Activated naive CD4-positive, alpha-beta T cell treated with Interleukin-2 at 50 U/mL for 16 hours (primary cell): ENCODE measurements at places on chromosomes 7 and 10.

DNA sequence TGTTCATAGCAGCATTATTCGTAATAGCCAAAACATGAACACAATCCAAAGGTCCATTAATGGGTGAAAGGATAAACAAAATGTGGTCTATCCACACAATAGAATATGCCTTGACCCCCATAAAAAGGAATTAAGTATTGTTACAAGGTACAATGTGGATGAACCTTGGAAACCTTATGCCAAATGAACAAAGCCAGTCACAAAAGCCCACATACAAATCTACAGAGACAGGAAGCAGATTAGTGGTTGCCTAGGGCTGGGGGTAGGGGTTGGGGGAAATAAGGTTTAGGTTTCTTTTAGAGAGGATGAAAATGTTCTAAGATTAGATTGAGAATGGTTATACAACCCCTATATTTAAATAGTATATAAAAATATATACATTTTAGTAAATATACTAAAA lies 34.8 kb downstream of the PIP4K2A start:
- no peak for DNase-seq

- DNase-seq, result no peak
These were observed 275.1 kb upstream of the NRP1 start for GRCh38 chr10:33609546-33609945.

DNA sequence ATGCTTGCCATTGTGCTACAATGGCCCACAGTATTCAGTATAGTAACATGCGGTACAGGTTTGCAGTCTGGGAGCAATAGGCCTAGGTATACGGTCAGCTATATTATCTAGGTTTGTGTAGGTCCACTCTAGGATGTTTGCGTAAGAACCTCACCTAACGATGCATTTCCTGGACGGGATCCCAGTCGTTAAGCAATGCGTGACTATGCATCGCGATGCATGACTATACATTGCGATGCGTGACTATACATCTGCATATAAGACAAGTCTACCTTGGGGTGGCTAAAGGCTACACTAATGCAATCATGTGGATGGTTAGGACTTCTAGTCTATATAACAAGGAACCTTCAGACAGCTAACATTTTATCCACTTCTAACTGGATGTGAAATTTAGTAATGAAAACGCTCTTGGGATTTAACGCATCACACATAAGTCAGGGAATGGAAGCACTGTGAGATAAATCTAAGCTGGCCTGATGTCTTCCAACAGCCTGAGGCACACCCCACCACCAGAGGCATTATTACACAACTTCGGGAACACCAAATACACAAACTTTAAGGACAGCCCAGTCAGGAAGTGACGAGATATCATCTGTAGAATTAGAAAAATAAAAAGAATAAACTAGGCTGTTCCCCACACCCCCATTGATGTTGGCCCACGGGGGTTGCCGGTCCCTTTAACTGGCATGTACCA lies 9.2 kb downstream of the GNA12 start:
- no peak for DNase-seq

DNA sequence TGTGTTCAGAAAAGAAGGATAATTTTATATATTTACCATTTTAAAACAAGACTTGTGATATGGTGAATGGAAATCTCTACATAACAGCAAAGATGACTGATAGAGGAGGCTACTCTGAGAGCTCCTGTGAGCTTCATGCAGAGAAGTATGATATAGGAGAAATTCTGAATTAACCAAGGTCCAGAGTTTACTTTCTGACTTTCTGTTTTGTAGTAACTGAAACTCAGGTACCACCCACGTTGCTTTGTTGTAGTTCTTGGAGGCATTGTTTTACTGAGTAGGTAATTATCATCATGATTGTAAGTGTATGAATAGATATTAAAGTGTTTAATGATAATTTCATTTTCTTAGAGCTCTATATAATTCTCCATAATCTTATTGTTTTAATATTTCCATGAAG lies 18.0 kb upstream of the SFR1 start:
- DNase-seq, result no peak

- DNase-seq, result no peak
These were observed 219.7 kb upstream of the STK17A start for GRCh38 chr7:43363035-43363791.

DNA sequence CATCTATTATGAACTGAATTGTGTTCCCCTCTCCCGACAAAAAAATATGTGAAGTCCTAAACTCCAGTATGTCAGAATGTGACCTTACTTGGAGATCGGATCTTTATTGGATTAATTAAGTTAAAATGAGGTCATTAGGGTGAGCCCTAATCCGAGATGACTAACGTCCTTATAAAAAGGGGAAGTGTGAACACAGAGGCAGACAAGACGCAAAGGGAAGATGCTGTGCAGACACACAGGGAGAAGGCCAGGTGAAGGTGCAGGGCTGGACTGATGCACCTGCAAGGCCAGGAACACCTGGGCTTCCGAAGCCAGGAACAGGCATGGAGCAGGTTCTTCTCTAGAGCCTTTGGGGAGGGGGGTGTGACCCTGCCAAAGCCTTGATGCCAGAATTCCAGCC lies 187.8 kb downstream of the PARD3 start:
- DNase-seq, result no peak

DNA sequence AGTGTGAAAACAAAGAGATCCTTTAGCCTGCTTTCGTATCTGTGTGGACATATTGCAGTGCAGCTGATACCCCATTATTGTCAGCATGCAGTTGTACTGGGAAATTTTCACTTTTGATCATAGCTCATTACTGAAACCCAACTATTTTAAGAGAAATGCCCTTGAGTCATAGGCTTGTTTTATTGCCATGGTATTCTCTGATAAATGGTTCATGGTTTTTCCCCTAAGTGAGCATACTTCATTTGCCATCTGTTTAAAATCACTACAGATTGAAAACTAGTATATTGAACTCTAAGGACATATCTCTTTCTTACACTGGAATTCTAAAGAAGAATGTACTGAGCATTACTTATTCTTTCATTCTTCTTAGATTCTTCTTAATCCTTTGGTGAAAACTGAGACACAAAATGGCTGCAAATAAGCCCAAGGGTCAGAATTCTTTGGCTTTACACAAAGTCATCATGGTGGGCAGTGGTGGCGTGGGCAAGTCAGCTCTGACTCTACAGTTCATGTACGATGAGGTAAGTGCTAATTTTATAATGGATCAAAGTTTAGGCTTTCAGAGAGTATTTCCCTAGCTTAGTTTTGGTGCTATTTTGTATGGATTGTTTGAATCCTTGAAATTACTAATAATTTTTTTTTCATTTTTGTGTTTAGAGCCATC lies 63.0 kb downstream of the RALA start:
- no peak for DNase-seq

- DNase-seq, result peak; percentile 84
These were observed 149.5 kb downstream of the ARID5B start for GRCh38 chr10:62050893-62051433.

- DNase-seq, result no peak
These were observed 155.7 kb downstream of the PLXNA4 start for GRCh38 chr7:132420527-132420926.

DNA sequence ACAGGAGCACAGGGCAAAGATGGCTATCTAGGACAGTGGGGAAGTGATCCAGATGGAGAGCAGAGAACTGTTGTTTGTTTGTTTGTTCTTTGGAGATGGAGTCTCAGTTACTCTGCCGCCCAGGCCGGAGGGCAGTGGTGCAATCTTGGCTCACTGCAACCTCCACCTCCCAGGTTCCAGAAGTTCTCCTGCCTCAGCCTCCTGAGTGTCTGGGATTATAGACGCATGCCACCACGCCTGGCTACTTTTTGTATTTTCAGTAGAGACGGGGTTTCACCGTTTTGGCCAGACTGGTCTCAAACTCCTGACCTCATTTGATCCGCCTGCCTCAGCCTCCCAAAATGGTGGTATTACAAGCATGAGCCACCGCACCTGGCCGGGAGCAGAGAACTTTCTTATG lies 20.9 kb downstream of the METTL2B start:
- no peak for DNase-seq

GRCh38 chr7:90715067-90715466 lies 118.9 kb downstream of the CDK14 start:
- DNase-seq, result no peak

GRCh38 chr7:54782829-54783228 lies 23.8 kb upstream of the SEC61G start:
- DNase-seq, result no peak

- no peak for DNase-seq
These were observed 101.1 kb downstream of the TNS3 start for GRCh38 chr7:47480576-47481538.

- no peak for DNase-seq
These were observed 76.9 kb downstream of the PARP12 start for GRCh38 chr7:139985811-139986210.

DNA sequence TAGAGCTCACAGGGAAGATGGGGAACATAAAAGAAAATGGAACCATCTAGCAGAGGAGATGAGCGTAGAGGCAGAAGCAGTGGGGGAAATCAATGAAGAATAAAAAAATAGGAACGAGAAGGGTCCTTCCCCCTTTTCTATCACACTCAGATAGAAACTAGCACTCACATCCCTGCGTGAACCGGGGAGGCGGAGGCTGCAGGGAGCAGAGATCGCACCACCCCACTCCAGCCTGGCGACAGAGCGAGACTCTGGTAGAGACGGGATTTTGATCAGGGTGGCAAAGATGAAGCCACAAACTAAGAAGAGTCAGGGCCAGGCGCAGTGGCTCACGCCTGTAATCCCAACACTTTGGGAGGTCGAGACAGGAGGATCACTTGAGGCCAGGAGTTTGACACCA lies 64.7 kb upstream of the ECHDC3 start:
- no peak for DNase-seq

DNA sequence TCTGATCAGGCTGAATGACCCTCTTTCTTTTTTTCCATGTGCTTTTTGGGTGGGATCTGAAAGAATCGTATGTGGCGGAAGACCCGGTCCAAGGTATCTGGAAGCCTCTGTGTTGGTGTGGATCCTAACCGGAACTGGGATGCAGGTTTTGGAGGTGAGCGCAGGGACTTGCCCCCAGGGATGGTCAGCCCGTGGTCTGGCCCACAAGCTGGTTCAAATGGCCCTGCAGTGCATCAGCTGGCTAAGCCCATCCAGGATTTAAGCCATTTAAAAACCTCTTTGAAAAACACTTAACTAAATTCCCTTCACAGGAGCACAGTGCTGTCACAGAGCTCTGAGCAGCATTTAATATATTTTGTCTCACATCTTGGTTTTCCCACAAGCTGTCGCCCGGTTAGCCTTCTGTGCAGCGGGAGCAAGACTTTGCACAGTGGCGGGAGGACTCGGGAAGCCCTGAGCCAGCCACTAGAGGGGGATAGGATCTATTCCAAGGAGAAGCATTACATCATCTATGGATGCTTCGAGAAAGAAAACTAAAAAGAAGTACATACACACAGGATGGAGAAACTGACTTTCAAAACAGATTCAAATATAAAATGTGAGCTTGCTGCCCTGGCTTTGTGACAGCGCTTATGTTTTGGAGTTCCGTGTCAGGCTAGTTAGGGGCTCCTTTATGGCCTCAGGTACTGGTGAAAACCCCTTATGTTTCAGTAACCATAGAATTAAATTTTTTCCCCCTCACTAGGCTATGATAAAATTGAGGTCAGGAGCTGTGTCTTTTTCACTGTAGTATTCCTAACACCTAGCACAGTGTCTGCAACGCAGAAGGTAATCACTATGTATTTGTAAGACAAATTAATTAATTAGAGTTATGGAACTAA lies 11.3 kb downstream of the CPA2 start:
- DNase-seq, result no peak

GRCh38 chr10:6119423-6119822 lies 30.6 kb downstream of the RBM17 start:
- DNase-seq, result no peak

GRCh38 chr7:80330434-80330833 lies 181.4 kb downstream of the GNAT3 start:
- no peak for DNase-seq

DNA sequence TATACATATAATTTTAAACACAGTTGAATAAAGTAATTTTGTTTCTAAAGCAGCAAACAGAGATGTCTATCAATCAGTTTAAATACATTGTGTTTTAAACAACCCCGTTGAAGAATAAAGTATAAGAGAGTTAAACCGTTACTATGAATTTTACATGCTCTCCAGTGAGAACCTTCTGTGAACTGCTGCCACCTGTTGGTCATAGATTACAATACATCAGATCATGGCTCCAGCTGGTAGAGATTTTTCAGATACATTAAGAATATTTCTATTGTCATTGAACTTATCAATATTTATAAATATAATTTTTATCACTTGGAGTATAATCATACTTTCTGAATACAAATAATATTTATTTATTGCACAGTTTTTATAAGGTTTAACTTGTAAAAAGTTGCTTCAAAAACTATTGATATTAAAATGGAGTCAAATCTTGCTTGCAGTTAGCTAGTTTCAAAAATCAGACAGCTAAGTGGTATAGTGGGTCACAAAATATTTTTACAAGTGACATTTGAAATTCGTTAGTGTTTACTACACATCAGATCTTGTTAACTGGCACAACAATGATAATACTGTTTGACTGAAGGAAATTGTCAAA lies 561.2 kb upstream of the PHF14 start:
- DNase-seq, result no peak

- no peak for DNase-seq
These were observed 76.2 kb downstream of the MACC1 start for GRCh38 chr7:20141002-20141345.

GRCh38 chr10:49284356-49284755 lies 14.6 kb upstream of the C10orf71 start:
- no peak for DNase-seq

DNA sequence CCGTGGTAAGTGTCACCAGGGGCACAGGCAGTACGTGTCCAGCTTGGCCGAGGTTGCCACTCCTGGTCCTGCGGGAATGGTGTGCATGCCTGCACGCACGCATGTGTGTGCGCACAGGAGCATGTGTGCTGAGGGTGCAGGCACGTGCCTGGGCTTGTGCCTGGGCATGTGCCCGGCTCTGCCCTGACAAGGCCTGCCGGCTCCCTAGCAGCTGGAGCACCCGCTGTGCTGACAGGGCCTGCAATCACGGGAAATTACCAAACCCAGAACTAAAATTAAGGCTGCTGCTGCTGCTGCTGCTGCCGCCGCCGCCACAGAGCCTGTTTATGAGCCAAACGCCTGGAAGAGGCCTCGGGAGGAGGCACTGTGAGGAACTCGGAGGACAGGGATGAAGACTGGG lies 28.7 kb downstream of the GHRHR start:
- no peak for DNase-seq

GRCh38 chr7:5215313-5215712 lies 25.3 kb downstream of the WIPI2 start:
- no peak for DNase-seq

DNA sequence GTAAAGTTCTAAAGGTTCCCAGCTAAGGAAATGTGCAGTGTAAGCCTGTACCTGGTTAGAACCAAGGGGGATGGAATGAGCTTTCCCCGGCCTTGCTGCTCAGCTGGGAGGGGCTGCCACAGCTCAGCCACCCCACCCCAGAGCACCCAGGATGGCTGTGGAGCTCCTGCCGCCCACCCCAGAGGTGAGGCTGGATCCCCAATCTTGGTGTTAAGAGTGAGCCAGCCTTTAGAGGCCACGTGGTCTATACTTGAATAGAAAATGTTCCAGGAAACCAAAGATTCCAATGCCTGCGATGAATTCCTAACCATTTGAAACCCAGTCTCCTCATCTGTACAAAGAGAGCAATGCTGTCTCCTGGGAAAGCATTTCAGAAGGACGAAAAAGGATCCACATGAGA lies 16.5 kb downstream of the DIP2C start:
- no peak for DNase-seq
